ENCODE measurements at places on chromosomes 12 and 14.

DNA sequence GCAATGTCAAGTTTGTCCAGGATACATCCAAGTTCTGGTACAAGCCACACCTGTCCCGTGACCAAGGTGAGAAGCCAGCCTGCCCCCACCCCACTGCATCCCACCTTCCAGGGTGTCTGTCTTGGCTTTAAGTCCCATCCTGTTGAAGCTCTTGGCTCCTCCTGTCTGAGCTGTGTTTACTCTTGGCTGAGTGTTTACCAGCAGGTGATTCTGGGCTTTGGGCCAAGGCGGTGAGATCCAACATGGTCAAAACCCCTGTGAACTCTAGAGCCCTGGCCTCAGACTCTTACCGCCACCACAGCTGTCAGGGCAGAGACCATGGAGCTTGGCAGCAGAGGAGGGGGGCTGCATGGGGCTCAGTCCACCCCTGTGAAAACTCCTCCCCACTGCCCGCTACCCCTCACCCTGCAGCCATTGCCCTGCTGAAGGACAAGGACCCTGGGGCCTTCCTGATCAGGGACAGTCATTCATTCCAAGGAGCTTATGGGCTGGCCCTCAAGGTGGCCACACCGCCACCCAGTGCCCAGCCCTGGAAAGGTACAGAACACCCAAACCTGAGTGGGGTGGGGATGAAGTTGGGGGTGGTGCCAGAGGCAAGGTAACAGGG lies 11.6 kb downstream of the TNS2 start:
- no peak for DNase-seq

GRCh38 chr12:6279631-6280030 lies 30.9 kb upstream of the PLEKHG6 start:
- no peak for DNase-seq

DNA sequence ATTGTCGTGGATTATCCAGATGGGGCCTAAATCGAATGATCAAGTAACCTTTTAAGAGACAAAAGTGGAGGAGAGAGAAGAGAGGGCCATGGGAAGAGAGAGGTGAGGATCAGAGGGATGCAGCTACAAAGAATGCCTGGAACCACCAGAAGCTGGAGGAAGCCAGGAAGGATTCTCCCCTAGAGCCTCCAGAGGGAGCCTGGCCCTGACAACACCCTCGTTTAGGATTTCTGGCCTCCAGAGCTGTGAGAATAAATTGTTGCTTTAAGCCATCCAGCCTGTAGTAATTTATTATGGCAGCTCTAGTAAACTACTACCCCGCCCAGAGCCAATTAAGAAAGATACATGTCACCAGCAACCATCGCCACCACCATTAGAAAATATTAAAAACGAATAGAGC lies 46.2 kb upstream of the GSC start:
- DNase-seq: peak; percentile 1

GRCh38 chr14:55957950-55958349 lies 160.3 kb upstream of the PELI2 start:
- DNase-seq: no peak

DNA sequence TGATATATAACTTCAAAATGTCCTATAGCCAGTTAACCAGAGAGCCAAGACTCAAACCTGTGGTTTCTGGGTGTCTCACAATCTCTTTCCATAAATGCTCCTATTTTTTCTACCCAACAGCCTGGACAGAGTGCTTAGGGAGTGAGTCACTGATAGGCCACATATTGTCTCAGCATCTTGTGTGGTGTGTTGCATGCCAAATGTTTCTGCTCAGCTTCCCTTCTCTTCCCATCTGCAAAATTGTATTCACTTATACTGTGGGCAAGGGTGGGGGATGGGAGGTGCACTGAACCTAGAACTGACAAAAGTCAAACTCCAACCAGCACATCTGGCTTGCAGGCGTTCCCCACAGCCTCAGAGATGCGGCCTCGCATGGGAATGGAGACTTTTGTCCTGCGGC lies 123.3 kb downstream of the KCNA5 start:
- peak; percentile 51 for DNase-seq

DNA sequence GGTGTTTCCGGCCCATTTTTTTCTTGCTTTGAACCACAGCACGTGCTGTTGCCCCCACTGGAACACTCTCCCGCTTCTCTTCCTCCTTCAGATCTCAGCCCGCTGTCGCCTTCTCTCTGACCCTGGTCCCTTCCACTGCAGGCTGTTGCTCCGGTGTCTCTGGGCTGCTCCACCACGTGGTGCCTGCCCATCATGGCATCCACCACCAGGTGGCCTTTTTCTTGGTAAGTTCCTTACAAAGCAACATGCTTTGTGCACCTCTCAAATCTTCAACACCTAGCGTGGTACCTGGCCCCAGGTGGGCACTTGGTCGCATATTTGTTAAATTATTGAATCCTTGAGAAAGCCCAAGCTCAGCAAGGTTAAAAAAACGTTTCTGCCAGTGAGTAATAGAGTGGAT lies 19.1 kb downstream of the TUNAR start:
- DNase-seq: no peak

DNA sequence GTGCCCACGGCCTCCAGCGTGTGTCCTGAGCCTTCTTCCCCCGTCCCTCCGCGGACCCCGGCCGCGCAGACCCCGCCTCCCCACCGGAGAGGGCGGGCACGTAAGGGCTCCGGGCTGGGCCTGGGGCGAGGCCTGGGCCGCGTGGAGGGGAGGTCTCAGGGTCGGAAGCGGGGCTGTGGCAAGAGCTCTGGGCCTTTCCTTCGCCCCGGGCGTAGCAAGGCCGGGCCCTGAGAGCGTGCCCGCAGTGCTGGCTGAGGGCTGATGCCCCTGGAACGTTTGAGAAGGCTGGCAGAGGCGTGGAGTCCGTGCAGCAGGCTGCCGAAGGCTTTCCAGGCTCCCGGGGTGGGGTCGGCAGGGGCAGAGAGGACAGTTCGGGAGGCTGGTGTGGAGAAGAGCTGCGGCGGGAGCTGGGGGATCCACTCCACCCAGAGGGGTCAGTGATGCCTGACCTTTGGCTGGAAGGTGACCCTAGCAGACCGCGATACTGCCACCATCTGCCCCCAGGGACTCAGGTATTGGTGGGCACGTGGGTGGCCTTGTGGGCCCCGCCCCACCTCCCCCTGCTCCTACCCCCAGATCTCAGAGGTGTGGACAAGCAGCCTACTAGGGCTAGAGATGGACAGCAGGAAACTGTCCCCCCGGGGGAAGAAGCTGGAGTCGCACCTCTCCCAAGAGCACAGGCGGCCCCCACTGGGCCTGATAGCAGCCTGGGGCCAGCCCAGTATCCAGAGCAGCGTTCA lies 558 bp downstream of the TEX22 start:
- DNase-seq: no peak

- no peak for DNase-seq
Observed at GRCh38 chr12:108831309-108831991, 25.9 kb downstream of the SSH1 start.

DNA sequence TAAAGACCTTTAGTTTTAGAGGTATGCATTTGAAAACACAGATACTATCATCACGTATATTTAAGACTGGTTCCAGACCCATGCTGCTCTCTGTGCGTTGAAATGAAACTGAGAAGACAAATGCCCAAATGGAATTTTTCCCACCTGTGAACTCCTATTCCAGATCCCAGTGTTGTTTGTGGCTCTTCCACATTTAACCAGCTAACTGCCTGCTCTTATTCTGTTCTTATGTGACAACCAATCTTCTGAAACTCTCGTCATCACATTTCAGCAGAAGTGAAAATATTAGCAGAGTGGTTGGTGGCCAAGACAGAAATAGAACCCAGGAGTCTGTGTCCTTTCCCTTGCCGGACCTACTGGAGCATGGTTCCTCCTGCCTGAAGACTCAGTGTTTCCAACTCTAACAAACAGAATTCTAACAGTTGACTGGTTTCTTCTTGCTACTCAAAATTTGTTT lies 460.2 kb downstream of the RAD51B start:
- DNase-seq: no peak

DNA sequence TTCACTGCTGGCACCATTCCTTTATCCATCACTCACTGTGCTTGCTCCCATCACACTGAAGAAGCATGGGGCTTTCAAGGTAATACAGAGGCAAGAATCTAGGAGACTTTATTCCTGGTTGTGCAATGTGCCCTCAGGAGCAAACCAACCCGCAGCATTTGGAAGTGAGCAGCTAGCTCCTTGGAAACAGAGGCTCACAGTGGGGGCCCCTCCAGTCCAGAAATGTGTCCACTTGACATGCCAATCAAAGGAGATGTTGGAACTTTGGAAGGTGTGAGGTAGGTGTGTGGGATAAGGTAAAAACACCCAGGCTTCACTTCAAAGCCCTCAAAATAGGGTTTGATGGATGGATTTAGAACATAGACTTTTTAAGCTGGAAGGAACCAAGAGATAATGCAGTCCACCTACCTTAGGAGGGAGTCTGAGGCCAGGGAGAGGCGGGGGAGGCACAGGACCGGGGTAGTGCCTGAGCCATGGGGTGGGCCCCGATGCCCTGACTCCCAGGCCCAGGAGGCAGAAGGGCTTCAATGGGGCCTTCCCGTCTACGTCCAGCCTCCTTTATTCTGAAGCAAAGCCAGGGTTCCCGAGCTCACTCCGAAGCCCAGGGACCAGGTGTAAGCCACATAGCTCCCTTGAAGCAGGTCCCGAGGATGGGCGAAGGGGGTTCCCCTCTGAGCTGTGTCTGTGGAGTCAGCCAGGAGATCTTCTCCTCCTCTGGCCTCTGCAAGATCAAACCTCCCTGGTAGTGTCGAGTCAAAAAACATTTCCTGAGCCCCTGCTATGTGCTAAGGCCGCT lies 17.6 kb upstream of the BCL11B start:
- DNase-seq: no peak

- no peak for DNase-seq
Observed at GRCh38 chr12:23566133-23566532, 383.3 kb downstream of the SOX5 start.

DNA sequence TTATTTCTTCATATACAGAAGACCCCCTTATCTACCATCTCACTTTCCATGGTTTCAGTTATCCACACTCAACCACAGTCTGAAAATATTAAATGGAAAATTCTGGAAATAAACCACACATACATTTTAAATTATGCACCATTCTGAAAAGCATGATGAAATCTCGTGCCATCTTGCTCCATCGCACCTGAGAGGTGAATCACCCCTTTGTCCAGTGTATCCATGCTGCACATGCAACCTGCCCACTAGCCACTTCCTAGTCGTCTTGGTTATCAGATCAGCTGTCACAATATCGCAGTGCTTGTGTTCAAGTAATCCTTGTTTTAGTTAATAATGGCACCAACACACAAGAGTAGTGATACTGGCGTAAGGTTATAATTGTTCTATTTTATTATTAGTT lies 145.7 kb downstream of the C12orf42 start:
- no peak for DNase-seq

- peak; percentile 66 for DNase-seq
Observed at GRCh38 chr14:50775357-50775756, 55.6 kb downstream of the NIN start.

- no peak for DNase-seq
Observed at GRCh38 chr12:81329085-81329484, 251.2 kb downstream of the ACSS3 start.

DNA sequence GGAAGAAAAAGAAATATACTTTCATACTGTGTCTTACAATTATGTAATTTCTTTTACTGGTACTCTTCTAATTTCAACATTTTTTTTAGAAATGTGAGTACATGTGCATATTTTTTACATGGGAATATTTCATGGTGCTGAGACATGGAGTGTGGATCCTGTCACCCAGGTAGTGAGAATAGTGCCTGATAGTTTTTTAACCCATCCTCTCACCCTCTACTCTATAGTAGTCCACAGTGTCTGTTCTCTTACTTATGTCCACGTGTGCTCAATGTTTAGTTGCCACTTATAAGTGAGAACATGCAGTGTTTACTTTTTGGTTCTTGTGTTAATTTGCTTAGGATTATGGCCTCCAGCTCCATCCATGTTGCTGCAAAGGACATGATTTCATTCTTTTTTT lies 548.8 kb downstream of the AACS start:
- no peak for DNase-seq

DNA sequence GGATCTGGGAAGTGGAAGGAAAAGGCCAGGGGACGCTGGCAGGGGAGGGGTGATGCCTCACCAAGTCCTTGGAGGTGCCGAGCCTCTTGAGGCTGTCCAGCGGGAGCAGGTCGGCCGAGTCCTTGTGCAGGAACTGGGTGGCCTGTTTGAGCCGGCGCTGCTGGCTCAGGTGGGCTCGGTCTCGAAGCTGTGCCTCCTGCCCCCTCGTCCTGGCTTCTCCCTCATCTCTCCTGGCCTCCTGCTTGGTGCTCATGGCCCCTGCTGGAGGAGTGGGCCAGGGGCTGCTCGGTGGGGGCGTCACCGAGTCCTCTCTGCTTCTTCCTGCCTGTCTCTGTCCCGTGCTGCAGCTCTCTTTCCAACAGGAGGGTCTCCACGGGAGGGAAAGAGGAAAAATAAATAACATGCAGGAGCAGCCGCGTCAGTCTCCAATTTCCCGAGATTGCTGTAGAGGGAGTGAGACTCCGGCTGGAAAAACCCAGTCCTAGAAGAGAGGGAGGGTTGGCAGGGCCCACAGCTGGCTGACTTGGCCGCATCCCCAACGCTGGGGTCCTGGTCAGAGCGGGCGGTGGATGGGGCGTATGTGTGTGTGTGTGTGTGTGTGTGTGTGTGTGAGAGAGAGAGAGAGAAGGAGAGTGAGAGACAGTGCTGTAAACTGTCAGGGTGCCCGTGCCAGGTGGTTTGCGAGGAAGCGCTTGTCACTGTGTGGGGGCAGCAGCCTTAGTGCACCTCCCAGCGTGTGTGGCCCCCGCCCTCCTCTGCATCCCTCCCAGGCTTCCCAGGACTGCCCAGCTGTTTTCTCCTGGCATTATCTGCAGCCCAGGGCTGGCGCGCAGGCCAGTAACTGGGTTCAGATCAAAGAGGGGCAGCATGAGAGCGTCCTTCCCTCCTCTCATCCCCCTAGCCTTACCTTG lies at the start of gene NRIP2:
NRIP2 (minus strand) TSS at position 455 of the 911 bp plus-strand sequence; CDS start at position 403, 52 bp downstream.
- no peak for DNase-seq

GRCh38 chr12:102958073-102958829 lies 777 bp downstream of the ASCL1 start:
- DNase-seq: no peak

DNA sequence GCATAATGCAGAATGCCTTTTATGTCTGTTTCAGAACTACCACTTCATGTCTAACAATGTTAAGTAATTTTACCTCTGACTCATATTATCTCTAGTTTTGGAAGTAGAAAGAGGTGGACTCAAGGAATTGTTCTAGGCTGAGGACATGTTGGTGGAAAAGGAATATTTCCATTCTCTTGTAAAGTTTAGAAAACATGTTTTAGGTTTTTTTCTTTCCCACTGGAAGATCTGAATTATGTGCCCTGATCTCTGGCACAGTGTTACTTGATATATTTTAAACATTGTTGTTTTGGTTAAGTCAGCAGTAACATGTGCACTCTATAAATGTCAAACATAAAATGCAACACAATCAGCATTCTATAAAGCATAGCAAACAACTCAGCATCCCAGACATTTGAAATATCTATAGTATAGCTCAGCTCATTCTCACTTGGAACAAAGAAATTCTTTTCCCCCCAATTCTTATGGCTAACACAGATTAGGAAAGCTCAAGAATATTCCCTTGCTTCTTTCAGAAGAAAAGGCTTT lies 202.3 kb downstream of the STXBP6 start:
- no peak for DNase-seq
